Natural killer cell treated with Interleukin-12 subunit alpha and Interleukin-12 subunit beta and Interleukin-15 and Interleukin-18, amount 100 ng/mL, for 72 hours (primary cell): ENCODE measurements at places on chromosomes 12 and 14. TPM values are rescaled to one million over a fixed set of nuclear protein-coding genes. Genes with fewer than 3 reads are reported as not detected.
A peak's percentile ranks its signal among the peaks of the same experiment; 100 is the strongest.

GRCh38 chr12:52193532-52193931 lies 1.7 kb upstream of the KRT80 start:
- H3K4me1 ChIP-seq: no peaks in the 10 kb centered on the region
- DNase-seq: no peak
- no peak overlapping the region for H3K27ac ChIP-seq
- H3K27me3 ChIP-seq: peaks cover 21% of the 10 kb centered on the region
- H3K4me3 ChIP-seq: no peak overlapping the region

- DNase-seq: no peak
- no peak overlapping the region for H3K27ac ChIP-seq
- no peaks in the 10 kb centered on the region for H3K4me1 ChIP-seq
- H3K36me3 ChIP-seq: peaks cover 10% of the 10 kb centered on the region
These were observed 56.6 kb downstream of the METTL25 start for GRCh38 chr12:82414926-82415325.

Gene PPP1R1A
- not detected for total RNA-seq

- H3K36me3 ChIP-seq: no peaks in the 10 kb centered on the region
- no peak for DNase-seq
- peaks cover 19% of the 10 kb centered on the region for H3K27me3 ChIP-seq
- H3K27ac ChIP-seq: no peak overlapping the region
- H3K4me3 ChIP-seq: no peak overlapping the region
- H3K4me1 ChIP-seq: no peaks in the 10 kb centered on the region
These were observed 67.8 kb downstream of the NTF3 start for GRCh38 chr12:5499566-5500330.

GRCh38 chr12:30345744-30346471 lies 349.8 kb downstream of the IPO8 start:
- no peaks in the 10 kb centered on the region for H3K4me1 ChIP-seq
- H3K27ac ChIP-seq: no peak overlapping the region
- no peak for DNase-seq
- H3K36me3 ChIP-seq: no peaks in the 10 kb centered on the region

DNA sequence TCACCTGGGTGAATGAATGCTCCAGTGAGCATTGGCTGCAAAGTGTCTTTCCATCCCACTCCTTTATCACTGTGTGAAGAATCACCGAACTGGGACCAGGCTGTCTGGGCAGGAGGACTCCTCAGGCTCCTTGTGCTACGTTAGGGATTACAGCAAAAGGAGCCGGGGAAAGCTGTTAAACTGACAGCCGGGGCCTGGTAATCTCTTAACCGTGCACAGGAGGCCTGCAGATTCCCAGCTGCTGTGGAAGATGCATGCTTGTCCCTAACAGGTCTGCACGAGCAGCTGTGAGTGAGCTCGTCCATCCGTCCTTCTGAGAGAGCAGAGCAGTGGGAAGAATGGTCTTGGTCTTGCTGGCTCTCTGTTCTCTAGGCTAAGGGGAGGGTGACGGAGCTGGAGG lies 231.5 kb downstream of the AACS start:
- DNase-seq: no peak
- no peak overlapping the region for H3K4me3 ChIP-seq
- H3K36me3 ChIP-seq: no peaks in the 10 kb centered on the region
- no peak overlapping the region for H3K27ac ChIP-seq
- peaks cover 8% of the 10 kb centered on the region for H3K27me3 ChIP-seq
- H3K4me1 ChIP-seq: no peaks in the 10 kb centered on the region

DNA sequence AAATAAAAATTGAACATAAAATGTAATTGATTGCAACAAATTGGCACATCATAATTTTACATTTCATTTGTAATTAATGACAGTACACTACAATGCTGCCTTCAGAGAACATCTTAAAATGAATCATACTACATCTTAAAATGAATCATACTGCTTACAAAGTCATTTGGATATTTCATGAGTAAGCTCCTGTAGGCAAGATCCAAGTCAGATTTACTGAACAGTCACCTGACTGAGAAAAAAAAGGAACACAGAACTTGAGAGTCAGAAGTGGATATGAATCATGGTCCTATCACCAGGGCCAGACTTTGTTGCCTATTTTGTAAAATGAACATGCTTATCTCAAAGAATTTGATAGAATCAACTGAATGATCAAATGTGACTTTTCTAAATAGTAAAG lies 32.7 kb upstream of the FBLN5 start:
- H3K4me3 ChIP-seq: peak overlapping the region; percentile 49
- no peak for DNase-seq
- H3K27ac ChIP-seq: peak overlapping the region; percentile 88
- peaks cover 13% of the 10 kb centered on the region for H3K4me1 ChIP-seq

DNA sequence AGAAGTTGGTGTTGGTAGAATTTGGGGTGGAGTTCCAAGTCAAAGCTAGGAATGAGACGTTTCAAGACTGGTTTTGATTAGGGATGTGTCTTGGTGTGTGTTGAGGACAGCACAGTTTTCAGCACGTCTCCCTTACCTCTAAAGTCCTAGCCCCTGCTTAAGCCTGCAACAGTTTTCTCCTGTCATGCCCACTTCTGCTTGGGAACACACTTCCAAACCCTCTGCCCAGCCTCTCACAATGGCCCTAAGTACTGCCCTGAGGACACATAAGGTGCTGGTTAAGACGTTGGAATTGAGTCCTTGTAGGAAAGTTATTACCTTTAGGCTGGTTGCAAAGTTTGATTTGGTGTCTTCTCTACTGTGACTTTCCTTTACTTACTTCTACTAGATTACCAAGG lies 710 bp upstream of the BMAL2 start:
- peak overlapping the region; percentile 74 for H3K4me3 ChIP-seq
- DNase-seq: no peak
- H3K27me3 ChIP-seq: peaks cover 24% of the 10 kb centered on the region

GRCh38 chr12:54689984-54690383 lies 41.8 kb upstream of the DCD start:
- no peaks in the 10 kb centered on the region for H3K36me3 ChIP-seq
- DNase-seq: no peak
- no peak overlapping the region for H3K4me3 ChIP-seq

Gene SMAGP
- total RNA-seq: 3.8 TPM

Gene MFAP5
- not detected for total RNA-seq

DNA sequence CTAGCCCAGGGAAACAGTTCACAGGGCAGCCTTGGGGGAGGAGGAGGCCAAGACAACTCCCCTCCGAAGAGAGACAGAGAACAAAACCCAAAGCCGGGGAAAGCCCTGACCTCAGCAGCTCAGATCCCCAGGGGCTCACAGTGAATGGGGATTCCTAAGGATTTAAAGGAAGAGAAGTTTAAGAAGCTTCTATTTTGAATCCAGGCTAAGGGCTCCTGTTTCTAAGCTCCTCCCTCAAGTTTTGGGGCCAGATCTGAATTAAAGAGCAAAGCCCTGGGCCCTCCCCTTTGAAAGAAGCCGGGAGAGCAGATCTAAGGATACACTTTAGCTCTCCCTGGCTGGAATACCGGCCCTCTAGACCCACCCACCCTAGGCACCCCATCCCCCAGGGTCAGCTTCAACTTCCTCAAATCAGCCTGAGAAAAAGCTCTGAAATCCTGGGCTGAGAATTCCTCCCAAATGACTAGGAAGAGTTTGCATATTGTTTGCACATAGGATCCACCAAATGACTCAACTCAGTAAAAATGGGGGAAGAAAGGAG lies 3.9 kb downstream of the KDM2B start:
- no peaks in the 10 kb centered on the region for H3K27me3 ChIP-seq
- peaks cover 21% of the 10 kb centered on the region for H3K4me1 ChIP-seq
- no peaks in the 10 kb centered on the region for H3K36me3 ChIP-seq
- H3K4me3 ChIP-seq: peak overlapping the region; percentile 22
- DNase-seq: no peak

Gene MMP19
- total RNA-seq: not detected

DNA sequence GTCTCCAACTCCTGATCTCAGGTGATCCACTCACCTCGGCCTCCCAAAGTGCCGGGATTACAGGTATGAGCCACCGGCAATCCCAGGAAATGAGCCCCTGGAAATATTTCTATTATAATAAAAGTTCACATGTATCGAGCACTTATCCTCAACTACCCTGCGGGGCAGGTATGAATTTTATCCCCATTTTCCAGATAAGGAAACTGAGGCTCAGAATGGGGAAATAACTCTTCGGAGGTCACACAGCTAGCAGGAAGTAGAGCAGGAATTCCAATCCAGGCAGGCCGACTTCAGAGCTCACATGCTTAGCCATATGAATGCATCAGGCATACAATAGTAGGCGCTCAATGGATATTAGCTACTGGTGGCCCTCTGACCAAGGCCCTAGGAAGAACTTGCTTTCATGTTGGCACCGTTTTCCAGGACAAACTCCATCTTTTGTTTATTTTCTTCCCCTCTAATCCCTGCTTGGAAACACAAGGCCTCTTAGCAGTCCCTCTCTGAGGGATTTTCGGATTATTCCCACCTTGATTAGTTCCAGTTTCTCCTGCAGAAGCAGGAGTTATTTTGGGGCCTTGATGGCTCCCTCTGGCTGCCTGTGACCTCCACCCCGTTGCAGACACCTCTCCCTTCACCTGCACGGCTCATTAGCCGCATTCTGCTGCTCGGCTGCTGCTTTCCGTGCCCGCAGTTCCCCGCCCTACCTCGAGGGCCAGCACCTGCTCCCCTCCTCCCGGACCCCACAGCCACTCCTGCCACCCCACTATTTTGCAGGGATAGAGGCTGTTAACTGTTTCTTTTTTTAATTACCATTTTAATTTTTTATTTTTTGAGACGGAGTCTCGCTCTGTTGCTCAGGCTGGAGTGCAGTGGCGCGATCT lies 18.7 kb upstream of the POP5 start:
- H3K36me3 ChIP-seq: no peaks in the 10 kb centered on the region
- H3K4me3 ChIP-seq: no peak overlapping the region

- no peak overlapping the region for H3K27ac ChIP-seq
- no peak for DNase-seq
- H3K4me1 ChIP-seq: peaks cover 5% of the 10 kb centered on the region
- H3K36me3 ChIP-seq: peaks cover 5% of the 10 kb centered on the region
- H3K4me3 ChIP-seq: no peak overlapping the region
These were observed 16.9 kb downstream of the DAO start for GRCh38 chr12:108896817-108897216.
